GM06990 (cell line): ENCODE measurements at places on chromosomes 11 and 22.

- no peak for DNase-seq
These were observed 57.8 kb upstream of the ARHGAP32 start for GRCh38 chr11:129249923-129250322.

GRCh38 chr22:48750282-48750681 is 1077.4 kb downstream of the BRD1 start:
- no peak for DNase-seq

DNA sequence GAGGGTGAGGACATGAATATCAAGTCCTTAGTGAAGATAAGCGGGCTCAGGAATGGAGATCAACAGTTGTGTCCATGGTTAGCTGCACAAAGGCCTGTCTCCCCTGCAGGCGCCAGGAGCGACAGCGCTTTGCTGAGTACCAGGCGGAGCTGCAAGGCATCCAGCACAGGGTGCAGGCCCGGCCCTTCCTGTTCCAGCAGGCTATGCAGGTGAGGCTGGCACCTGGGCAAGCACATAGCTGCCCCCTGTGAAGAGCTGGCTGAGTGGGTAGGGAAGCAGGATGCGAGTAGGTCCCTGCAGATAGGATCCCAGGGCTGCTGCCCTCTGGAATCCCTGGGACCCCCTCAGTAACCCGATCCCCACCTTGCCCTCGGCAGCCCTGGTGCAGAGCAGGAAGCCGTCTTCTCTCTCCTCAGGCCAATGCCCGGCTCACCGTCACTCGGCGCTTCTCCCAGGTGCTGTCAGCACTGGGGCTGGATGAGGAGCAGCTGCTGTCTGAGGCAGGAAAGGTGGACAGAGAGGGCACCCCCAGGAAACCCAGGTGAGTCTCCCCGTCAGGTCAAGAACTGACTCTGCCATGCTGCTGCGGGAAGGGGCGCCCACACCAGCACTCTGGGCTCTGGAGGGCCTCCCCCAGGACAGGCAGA is 2.6 kb upstream of the SART1 start:
- DNase-seq: no peak

- peak; percentile 81 for DNase-seq
These were observed 17.0 kb upstream of the IL2RB start for GRCh38 chr22:37166675-37167066.

- DNase-seq: no peak
These were observed 1.3 kb downstream of the B3GAT1 start for GRCh38 chr11:134410766-134411165.

DNA sequence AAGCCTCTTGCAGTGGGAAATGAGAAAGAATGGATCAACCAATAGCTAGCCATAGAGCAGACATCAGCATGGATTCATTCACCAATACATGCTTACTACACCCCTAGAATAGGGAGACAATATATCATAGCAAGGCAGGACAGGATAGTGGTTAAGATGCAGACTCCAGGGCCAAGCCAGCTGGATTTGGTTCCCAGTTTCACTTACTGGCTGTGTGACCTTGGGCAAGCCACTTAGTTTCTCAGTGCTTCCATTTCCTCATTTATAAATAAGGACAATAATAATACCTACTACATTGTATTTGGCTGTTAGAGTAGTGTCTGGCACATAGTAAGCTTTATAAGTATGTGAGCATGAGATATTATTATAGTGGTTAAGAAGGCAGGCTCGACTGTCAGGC is 7.1 kb downstream of the DCHS1 start:
- no peak for DNase-seq

DNA sequence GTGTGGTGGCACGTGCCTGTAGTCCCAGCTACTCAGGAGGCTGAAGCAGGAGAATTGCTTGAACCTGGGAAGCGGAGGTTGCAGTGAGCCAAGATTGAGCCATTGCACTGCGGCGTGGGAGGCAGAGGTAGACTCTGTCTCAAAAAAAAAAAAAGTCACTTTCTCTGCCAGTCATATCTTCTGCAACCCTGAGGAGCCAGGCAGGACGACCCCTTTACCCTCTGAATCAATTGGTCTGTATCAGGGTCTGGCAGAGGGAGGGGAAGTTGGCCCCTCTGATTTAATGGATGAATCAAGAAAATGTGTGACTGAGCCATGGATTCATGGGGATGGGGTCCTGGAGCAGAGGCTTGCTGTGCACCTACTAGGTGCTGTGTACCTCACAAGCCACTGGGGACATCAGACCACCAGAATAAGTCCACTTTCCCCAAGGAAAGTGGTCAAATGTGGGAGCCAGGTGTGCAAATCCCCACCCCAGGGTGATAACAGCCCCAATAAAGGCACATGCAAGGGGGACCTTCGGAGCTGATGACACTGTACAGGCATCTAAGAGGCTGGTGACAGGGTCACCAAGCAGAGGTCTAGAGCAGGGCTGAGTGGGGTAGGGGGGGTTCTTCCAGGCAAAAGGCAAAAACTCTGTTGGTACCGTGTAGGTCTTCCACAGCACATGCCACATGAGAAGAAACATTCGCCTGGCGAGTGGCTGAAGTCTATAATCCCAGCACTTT is 29.0 kb downstream of the TXN2 start:
- DNase-seq: no peak

- DNase-seq: no peak
These were observed 39.0 kb downstream of the SLC22A12 start for GRCh38 chr11:64629796-64630562.

DNA sequence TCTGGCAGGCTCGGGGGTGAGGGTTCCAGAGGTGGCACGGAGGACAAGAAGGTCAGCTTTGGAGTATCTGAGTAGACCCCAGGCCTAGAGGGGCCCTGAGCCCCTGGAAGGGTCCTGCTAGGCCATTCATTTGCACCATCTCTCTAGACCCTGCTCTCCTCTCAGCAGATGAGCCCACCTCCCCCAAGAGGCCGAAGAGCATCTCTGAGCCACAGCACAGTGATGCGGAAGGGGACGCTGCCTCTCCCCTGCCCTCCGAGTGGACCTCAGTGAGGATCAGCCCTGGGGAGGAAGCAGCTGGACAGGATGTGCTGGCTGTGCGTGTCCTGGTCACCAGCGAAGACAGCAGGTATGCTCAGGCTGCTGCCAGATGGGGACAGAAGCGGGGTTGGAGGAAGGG is 101.6 kb upstream of the PARVA start:
- no peak for DNase-seq

GRCh38 chr11:47403571-47403970 is 4.8 kb upstream of the SLC39A13 start:
- no peak for DNase-seq

- no peak for DNase-seq
These were observed 22.5 kb downstream of the CAVIN3 start for GRCh38 chr11:6297831-6298230.

DNA sequence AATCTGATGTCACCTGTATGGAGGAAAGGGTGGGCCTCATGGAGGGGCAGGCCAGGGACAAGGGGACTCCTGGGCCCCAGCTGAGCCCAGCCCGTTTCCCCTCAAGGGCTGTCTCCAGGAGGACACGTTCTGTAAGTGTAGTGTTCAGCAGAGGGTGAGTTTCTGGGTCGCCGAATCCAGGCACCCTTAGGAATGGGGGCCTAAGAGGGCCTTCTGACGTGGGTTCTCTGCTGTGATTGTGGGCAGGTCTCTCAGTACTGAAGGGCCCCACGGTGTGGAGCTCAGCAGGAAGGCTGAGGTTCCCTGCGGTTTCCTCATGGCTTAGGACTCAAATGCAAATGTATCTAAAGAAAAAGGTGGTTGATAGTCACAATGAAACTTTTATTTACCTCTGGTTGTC is 6.5 kb downstream of the PTDSS2 start:
- DNase-seq: no peak

- DNase-seq: no peak
These were observed 7.3 kb downstream of the SART1 start for GRCh38 chr11:65968600-65969482.

DNA sequence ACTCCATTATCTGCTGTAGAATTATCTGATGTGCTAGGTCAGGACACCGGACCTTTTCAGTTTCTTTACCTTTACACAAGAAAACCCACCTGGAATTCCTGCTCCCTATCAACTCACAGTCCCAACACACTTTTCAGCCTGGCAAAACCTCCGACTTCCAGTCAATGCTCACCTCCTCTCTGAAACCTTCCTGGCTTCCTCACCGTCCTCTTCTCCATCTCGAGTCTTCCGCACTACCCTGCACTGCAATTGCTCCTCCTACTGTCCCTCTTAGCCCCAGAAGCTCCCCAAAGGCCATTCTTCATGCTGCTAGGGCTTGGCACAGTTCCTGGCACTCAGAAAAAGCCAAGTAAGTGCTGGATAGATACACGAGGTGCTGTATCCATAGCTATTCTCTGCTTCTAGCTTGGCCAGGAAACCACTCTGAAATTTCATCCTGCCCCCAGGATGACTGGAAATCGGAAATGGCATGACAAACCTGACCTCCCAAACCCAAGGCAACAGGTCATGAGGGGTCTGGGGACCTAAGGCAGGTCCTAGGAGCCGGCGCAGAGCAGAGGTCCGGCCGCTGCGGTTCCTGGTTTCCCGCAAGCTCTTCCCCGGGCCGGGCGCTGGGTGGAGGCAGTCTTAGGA is 702 bp downstream of the SYN3 start:
- DNase-seq: no peak

GRCh38 chr11:68215087-68215445 is 2.0 kb upstream of the KMT5B start:
- DNase-seq: no peak

DNA sequence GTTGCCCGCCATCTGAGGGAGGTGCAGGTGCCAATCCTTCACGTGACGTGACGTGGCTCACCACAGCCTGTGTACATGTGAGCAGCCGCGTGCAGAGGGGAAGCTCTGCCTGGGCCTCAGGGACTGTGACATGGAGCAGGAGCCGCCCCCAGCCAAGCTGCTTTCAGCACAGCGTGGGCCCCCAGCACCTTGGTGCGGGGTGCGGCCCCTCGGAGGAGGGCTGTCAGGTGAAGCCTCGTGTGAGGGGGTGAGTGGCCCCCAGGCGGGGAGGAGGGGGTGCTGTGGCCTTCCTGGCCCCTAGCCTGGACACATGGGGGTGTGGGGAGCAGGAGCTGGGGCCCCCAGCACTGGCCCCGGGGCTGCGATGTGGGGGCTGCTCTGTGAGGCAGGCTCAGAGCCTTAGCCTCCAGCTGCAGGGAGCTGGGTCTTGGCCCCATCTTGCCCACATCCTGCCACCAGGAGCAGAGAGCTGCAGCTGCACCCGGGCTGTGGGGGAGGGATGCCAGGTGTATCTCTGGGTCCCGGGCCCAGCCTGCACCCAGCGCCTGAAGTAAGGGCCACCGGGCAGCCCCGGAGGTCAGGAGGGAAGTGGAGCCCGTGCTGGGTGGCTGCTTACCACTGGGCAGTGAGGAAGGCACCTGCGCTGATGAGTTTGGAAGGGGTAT is at the start of gene ADORA2A:
Gene ADORA2A (plus strand): TSS at position 100 of the 665 bp plus-strand sequence. CDS start 5,806 bp downstream, outside the sequence.
- DNase-seq: peak; percentile 83

GRCh38 chr22:38135133-38135706 is 24.7 kb upstream of the BAIAP2L2 start:
- DNase-seq: no peak

- DNase-seq: no peak
These were observed 138.4 kb downstream of the DBX1 start for GRCh38 chr11:20021771-20022362.

DNA sequence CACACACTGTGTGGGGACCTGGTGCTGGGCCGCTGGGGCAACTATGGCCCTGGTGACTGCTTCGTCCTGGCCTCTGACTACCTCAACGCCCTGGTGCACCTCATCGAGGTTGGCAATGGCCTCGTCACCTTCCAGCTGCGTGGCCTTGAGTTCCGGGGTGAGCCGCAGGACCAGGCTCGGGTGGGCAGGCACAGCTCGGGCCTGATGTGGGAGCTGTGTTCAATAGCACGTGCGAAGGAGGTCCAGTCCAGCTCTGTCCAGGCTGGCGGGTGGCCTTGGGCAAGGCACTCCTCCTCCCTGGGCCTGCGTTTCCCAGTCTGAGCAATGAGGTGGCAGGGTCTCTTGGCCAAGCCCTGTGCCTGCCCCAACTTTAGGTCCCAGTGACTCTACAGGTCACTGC is 8.3 kb upstream of the SIPA1 start:
- no peak for DNase-seq

- no peak for DNase-seq
These were observed 27.1 kb downstream of the ARAP1 start for GRCh38 chr11:72724851-72725723.

GRCh38 chr22:46036558-46037408 is 59.8 kb upstream of the WNT7B start:
- peak; percentile 46 for DNase-seq

DNA sequence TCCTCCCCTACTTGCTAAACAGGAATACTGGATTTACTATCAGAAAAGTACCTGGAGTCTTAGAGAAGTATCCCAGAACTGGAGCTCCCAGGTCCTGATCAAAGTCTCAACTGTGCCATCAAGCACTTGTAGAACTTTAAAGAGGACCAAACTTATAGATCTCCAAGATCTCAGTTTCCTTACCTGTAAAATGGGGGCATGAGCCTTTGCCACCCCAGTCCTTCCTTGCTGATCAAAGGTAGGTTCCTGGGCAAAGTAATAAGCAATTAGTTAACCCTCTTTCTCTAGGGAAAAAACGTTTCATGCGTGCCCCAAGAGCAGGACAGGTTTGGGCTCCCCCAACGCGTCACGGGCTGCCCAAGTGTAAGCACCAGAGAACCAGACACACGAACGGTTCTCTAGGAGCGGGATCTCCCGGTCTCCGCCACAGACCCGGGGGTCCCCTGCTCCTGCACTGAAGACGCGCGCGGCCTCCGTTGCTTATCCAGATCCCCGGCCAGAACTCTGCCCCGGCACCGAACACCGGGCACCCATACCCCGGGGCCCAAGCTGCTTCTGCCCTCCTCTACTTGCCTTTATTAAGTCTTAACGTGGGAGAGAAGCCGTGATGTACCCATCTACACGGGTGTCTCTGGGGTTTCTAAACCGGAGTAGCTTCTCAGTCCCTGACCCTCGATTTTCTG is 505 bp downstream of the ZNF214 start:
- no peak for DNase-seq

DNA sequence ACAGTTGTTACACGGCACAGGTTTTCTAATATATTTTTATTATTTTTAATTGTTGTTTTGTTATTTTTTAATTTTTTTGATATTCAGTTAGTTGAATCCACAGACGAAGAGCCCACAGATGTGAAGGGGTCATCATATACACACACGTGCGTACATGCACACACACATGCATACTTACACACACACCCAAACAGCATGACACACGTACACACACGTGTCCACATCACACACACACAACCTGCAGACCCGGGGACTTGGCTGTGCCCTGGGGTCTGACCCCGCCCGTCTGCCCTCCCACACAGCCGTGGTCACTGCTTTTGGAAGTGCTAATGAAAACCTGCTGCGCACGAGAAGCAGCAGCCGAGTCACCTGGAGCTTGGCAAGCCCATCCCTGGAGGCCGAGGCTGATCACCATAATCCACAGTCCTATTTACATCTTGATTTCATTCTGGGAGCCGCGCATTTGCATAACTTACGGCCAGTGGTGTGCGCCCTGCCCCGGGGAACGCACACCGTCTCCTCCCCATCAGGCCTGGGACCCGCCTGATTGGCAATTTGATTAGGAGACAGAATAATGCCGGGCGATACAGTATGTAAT is 110.3 kb downstream of the BRD1 start:
- no peak for DNase-seq

GRCh38 chr22:49811020-49811791 is 16.5 kb downstream of the BRD1 start:
- no peak for DNase-seq

GRCh38 chr11:133902506-133902905 is 54.3 kb downstream of the IGSF9B start:
- no peak for DNase-seq

GRCh38 chr11:123507043-123507442 is 77.0 kb downstream of the GRAMD1B start:
- DNase-seq: no peak

- peak; percentile 68 for DNase-seq
These were observed 11.4 kb downstream of the PACS1 start for GRCh38 chr11:66081505-66081904.
